Psoas muscle (tissue), 8 donors: ENCODE measurements at places on chromosomes 6 and 20. TPM values are rescaled to one million over a fixed set of nuclear protein-coding genes. Genes with fewer than 3 reads are reported as not detected.

DNA sequence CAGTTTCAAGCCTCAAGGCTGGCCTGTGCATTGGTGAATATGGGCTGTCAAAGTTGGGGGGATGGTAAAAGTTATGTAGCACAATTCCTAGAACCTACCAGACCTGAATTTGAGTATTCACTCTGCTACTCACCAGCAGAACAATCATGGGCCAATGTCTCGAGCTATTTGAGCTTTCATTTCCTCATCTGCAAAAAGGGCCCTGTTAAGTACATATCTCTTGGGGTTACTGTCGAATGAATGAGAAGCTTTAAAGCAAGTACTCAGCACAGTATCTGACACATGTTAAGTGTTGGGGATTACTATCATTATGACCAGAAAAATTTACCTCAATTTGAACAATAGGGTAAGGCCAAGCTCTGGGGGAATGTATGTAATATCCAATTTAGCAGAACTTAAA is 13.5 kb upstream of the ENPP4 start:
- DNase-seq = no peak

DNA sequence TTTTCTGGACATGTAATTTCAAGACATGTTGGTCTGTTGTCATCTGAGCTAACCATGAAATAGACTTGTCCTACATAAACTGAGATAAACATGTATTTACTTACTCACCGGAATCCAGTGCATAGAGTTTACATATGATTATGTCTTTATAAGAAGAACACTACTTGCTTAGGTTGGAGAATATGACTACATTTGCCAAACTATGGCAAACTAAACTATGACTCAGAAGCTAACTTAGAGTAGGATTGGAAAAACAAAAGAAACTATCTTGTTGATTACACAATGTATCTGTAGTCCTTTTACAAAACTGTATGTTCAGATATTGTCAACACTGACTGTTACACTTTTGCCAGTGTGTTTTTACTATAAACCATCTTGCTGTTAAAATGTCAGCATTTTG is 113.3 kb downstream of the CRYBG1 start:
- no peak for DNase-seq

DNA sequence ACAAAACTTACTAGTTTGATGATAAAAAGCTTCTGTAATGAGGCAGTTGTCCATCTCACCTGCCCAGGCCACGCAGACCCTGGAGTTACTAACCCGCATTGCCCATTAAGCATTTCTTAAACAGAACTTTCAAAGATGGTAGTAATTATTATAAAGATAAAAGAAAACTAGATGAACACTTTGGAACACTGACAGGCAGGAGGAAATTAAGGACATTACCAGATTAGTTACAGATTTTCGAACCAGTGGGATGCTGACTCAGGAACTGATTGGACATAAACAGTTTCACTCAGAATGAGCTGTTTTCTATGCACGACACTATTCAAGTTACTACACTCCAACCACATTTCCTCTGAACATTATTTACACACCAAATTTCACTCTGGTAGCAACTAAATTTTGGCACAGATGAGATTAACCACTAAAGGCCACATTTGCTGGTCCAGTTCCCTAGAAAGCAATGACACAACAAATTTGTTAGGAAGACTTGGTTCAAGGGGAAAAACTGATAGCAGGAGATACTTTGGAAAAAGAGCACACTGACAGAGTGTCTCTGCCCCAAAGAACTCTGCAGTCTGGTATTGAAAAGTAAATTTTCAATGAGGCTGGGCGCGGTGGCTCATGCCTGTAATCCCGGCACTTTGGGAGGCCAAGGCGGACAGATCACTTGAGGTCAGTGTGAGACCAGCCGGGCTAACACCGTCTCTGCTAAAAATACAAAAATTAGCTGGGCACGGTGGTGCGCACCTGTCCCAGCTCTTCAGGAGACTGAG is 3.0 kb downstream of the ROMO1 start:
- DNase-seq = no peak

Gene OTOR
- polyA plus RNA-seq = not detected

Gene SYNDIG1
- polyA plus RNA-seq = 0.10 TPM

DNA sequence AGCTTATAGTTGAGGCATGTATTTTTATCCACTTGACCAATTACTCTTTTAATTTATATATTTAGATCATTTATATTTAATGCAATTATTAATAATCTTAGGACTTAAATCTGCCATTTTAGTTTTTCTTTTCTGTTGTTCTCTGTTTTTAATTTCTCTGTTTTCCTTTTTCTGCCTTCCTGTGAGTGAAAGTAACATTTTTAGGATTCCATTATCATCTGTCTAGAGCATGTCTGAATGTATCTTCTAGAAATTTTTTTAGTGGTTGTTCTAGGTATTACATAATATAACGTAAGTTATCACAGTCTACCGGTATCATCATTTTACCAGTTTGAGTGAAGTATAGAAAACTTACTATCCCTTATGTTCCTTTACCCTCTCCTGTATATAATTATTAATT is 197.3 kb downstream of the UNC5CL start:
- no peak for DNase-seq

DNA sequence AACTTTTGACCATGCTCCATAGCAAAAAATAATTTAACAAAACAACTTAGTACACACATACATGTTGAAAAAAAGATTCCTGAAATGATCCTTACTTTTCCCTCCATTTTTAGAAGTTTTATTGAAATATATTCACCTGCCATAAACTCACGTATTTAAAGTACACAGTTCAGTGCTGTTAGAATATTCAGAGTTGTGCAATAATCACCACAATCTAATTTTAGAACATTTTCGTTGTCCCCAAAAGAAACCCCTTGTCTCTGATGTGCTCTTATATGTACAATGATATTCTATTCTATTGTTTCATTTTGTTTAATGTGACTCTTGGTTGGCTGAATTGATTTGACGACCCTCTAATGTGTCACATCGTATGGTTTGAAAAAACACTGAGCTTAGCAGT is 15.9 kb downstream of the ROS1 start:
- no peak for DNase-seq

Gene CNPY3
- polyA plus RNA-seq = 5.7 TPM

Gene KHDC1L
- not detected for polyA plus RNA-seq

Gene TMEM14B
- polyA plus RNA-seq = 85.5 TPM

- no peak for DNase-seq
Measured at GRCh38 chr20:32218156-32218900, 10.6 kb downstream of the POFUT1 start.

DNA sequence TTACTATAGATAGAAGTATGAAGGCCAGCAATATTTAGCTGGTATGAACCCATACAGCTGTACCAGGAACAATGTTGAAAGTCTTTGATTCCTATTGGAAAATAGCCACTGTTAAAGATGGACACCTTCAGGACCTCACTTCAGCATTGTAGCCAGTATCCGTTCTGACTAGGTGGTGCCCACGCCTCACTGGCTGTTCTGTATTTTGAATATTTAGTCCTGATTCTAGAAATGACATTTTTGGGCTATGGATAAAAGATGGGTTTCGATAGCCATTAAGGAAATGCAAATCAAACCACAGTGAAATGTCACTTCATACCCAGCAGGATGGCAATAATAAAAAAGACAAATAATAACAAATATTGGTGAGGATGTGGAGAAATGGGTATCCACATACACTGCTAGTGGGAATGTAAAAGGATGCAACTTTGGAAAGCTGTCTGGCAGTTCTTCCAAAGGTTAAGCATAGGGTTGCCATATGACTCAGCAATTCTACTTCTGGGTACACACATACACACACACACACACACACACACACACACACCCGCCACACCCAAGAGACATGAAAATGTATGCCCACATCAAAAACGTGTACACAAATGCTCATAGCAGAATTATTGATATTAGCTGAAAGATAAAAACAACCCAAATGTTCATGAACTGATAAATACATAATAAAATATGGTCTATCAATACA is 56.8 kb downstream of the UTRN start:
- no peak for DNase-seq
